NK-92 treated with Interleukin-12 subunit alpha and Interleukin-12 subunit beta, amount 100 ng/mL, for 24 hours (cell line): ENCODE measurements at places on chromosomes 7 and 10.

DNA sequence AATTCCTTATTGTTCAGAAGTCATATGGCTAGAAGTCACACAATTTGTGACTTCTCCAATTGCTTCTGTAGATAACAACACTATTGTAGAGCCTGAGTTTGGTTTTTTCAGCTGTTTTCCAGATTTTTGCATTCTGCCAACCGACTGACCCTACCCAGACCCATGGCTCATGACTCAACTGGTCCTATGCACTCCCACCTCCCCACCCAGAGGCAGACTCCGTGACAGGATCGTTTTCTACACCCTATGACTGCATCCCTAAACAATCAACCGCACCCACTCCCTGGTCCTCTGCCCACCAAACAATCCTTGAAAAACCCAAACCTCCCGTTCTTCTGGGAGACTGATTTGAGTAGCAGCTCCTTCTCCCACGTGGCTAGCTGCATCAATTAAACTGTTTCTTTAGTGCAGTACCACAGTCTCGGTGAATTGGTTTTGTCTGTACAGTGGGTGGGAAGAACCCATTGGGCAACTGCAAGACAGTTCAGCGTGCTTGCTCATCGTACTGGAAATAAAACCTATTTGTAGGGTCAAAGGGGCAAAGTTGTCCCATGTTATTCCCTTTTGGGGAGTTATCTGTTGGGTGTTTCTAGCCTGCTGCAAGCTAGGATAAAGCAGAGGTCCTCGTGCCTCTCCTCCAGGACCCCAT is 150.3 kb upstream of the FAM20C start:
- DNase-seq = no peak

GRCh38 chr7:111985798-111986197 is 220.4 kb downstream of the DOCK4 start:
- no peak for DNase-seq

DNA sequence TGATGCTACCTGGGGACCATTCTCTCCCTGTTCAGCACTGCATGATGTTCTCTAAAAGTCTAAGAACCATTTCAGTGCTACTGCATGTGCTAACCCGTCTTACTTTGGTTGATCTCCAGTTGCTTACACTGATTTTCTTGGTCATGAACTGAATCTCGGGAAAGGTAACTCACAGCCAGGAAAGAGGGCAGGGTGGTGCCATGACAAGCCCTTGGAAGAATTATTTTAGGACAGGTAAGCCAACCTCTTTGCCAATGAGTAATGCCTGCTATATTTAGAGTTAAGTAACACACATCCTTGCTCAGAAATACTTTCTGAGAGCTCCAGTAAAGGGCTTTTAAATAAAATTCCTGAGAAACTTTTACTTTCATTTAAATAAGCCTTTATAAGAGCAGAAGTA is 126.7 kb downstream of the ARL4A start:
- DNase-seq = no peak

- no peak for DNase-seq
Observed at GRCh38 chr10:118342638-118343020, 505 bp upstream of the FAM204A start.

DNA sequence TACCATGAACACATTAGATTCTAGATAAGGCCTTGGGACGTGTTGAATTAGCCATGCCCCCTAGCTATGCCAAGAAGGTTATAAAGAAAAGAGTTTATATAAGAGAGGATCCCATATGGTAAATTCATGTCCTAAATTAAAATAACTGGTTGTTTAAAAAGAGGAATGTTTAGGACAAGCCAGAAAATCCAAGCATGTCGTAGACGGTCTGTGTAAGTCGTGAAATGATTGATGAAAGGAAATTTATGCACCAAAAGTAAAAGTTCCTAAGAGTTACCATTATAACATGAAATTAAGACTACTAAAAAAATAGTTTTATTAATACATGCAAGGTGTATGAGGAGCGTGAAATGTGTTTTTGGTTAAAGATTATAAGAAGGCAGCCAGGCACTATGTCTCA is 624.9 kb downstream of the ARL4A start:
- DNase-seq = no peak

GRCh38 chr7:142334236-142334635 is 76.4 kb upstream of the PRSS58 start:
- no peak for DNase-seq
